ENCODE measurements at places on chromosomes 2 and 18. TPM values are rescaled to one million over a fixed set of nuclear protein-coding genes. Genes with fewer than 3 reads are reported as not detected.

DNA sequence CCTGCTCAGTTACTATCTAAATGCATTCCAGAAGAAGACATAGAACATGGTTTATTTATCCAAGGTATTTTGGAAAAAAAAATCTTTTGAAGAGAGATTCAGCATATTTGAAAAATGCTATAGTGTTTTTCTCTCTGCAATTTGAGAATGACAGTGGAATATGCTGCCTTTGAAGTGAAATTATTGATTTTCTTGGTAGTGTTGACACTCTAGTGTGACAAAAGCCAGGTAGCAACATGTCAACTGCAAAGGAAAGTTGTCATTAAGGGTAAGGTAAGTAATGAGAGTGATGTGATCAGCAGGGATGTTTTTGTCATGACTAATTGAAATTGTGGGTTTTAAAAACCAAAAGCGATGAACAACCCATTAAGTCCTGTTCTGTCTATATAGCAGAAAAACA lies 1387.1 kb upstream of the TMEFF2 start:
- DNase-seq = no peak

DNA sequence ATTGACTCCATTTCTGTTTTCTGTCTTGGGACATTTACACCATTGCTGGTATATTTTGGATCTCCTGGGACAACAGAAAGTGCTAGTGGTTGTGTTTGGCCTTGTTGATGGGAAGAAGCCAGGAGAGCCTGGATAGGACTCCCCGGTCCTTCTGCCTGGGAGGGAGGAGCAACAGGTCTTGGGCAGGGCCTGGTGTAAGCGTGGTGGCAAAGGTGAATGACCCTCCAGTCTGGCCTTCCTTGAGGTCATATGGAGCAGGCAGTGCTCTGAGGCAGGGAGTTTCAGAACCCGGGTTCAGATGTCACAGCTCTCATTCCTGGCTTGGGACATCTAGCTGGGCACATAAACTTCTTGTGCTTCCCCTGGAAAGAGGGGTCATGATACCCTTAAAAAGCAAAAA lies 56.0 kb upstream of the RBM44 start:
- DNase-seq = no peak

- no peak for DNase-seq
These were observed 51.9 kb upstream of the SPTBN1 start for GRCh38 chr2:54404270-54404669.

- no peak for DNase-seq
These were observed 306.0 kb downstream of the BCL11A start for GRCh38 chr2:60247471-60247870.

DNA sequence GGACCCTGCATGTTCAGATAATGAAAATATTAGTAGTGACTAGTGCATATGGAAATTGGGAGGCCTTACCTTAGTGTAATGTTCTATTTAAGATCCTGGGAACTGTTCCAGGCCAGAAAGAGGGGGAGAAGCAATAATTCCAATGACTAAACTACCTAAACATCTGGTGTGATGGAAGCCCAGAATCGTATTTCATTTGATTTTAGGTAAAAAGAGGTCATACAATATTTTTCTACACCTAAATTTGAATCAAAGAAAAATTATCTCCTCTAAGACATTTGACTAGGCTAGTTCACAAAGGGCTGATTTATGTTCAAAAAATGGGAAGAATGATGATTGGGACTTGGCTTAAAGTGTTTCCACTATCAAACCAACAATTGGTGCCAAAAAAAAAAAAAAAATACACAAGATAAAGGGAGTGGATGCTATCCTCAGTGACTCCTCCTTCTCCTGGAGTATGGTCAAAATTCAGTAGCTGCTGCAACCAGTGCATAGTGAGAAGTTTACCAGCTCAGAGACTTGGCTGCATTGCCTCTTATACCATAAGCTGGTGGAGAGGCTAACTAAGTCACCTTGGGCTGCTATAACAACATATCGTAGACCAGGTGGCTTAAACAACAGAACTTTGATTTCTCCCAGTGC lies 1038.3 kb upstream of the ACVR2A start:
- DNase-seq = no peak

- DNase-seq = no peak
These were observed 388.0 kb upstream of the SYT4 start for GRCh38 chr18:43665105-43665788.

The ARHGAP28 gene
- total RNA-seq = not detected

The CYS1 gene
- total RNA-seq = not detected

GRCh38 chr18:74266161-74266560 lies 25.6 kb downstream of the CYB5A start:
- no peak for DNase-seq

DNA sequence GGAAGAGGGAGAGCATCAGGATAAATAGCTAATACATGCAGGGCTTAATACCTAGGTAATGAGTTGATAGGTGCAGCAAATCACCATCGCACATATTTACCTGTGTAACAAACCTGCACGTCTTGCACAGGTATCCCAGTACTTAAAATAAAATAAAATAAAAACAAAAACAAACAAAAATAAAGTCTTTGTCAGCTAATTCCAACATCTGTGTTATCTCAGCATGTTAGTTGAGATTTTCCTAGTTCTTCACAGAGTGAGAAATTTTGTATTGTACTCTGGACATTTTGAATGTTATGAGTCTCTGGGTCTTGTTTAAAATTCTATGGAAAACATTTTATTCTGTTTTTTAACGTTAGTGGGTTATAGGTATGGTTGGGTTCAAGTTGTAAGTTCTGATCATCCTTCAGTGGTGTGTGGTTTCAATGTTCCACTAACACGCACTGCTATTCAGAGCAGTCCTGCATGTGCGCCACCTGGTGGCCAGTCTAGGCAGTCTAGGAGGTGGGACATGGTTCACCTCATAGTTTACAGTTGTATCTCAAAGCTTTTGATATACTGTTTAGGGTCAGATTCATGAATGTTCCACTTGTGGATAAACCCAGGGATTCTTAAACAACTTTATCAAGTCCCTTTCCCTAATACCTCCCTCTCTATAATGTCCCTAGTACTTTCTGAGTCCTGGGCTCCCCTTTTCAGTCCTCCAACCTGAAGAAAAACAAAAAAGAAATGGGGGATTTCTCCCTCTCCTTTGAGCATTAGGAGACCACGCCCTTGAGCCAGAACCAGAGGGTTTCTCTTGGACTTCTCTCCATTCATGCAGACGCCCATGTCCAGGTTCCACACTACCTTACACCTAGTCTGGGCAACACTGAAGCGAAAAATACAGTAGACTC lies 213.4 kb upstream of the GATA6 start:
- DNase-seq = peak; percentile 55

The KCTD1 gene
- 2.6 TPM for total RNA-seq

The LGALSL gene
- 0.64 TPM for total RNA-seq

- DNase-seq = no peak
These were observed 57.4 kb downstream of the CYP26B1 start for GRCh38 chr2:72090271-72090720.

The TPO gene
- total RNA-seq = not detected

The CRYGD gene
- not detected for total RNA-seq

- no peak for DNase-seq
These were observed 72.1 kb upstream of the PARD3B start for GRCh38 chr2:204473224-204473623.

The ANKRD36B gene
- 51.2 TPM for total RNA-seq

DNA sequence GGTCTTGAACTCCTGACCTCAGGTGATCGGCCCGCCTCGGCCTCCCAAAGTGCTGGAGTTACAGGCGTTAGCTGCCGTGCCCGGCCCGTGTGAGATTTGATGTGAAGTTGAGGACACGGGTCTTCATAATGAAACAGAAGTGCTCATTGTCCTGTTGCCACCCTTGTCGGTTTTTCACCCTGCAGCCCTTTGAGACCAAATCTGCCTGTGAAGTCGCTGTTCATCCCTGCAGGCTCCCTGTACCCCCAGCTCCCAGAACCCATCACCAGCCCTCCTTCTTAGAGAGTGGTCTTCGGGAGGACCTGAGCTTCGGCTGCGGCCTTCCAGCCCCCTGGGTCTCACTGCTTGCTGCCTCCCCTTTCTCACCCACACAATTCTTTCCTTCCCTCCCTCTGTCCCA lies 325.2 kb downstream of the GBX2 start:
- no peak for DNase-seq

DNA sequence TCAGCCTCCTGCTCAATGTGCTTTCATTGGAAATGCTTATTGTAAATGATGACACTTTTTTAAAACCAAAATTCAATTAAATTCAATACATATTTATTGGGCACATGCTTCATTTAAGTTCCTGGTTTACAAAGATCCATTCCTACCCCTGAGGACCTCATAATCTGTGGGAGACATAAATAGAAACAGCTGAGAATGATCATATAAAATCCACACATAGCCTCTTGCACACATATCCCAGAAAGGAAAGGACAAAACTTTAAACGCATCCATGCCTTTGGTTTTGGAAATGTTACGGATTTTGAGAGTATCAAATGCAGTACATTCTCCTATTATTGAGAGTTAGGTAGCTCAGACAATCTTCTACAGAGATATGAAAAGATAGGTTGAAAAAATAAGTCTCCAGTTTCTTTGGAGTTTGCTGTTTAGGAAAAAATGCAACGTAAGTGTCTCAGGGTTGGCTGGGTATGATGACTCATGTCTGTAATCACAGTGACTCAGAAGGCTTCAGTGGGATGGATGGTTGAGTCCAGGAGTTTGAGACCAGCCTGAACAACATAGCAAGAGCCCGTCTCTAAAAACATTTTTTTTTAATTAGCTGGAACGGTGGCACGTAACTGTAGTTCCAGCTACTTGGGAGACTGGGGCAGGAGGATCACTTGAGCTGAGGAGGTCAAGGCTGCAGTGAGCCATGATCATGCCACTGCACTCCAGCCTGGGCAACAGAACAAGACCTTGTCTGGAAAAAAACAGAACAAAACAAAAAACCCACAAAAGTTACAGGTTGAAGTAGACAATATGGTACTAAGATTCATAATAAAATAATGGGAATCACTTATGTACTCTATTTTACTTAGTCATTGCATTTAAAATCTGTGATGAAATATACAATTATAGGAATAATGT lies 3.9 kb upstream of the PRELID3A start:
- no peak for DNase-seq

DNA sequence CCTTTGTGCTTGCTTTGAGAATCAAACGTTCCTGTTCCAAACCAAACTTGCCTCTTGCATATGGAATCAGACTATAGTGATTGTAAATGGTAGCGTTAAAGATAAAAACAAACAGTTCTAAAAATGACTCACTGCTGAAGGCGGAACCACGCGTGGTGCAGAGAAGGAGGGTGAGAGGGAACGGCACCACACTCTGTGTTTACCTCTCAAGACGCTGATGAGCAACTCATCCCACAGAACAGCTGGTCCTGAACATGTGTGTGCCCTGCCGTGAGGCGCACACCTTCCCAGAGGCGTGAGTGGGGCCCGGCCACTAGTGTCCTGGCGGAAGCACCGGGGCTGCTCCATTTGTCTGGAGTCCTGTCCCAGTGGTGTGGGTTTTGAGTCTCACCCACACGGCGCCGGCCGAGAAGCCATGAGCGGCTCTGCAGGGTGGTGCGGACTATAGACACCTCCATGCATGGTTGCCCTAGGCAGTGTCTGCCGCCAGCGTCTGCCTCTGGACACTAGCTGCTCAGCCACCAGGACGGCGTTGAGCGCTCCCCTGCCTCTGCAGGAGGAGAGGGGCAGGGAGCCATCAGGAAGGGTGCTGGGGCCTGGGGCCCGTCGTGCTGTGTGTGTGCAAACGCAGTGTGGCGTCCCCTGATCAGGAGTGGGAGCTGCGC lies 52.1 kb downstream of the NFATC1 start:
- DNase-seq = no peak

The GALNT3 gene
- total RNA-seq = 12.8 TPM

DNA sequence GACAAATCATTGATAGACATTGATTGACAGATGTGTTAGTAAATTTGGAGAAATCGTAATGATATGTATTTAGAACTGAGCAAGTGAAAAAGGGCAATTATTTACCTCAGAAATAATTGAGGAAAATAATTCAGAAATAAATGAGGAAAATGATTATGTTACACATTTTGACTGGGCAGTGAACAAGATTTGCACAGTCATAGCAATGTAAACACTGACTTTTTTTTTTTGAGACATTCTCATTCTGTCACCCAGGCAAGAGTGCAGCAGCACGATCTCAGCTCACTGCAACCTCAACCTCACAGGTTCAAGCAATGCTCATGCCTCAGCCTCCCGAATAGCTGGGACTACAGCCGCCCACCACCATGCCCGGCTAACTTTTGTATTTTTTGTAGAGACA lies 211.7 kb downstream of the SP3 start:
- DNase-seq = no peak

All from naive thymus-derived CD4-positive, alpha-beta T cell (primary cell).